Forelimb muscle (tissue), 1 donor: ENCODE measurements at places on chromosomes 1 and 21. TPM values are rescaled to one million over a fixed set of nuclear protein-coding genes. Genes with fewer than 3 reads are reported as not detected.

CRP gene
- polyA plus RNA-seq, result not detected

SYDE2 gene
- 3.7 TPM for polyA plus RNA-seq

TEDDM1 gene
- polyA plus RNA-seq, result 0.11 TPM

IVL gene
- polyA plus RNA-seq, result not detected

SWT1 gene
- 6.4 TPM for polyA plus RNA-seq

BSND gene
- 0.04 TPM for polyA plus RNA-seq

TGFB2 gene
- polyA plus RNA-seq, result 66.7 TPM

RGS13 gene
- 0.71 TPM for polyA plus RNA-seq

ISG20L2 gene
- 23.3 TPM for polyA plus RNA-seq

RXRG gene
- polyA plus RNA-seq, result 58.1 TPM

IFI16 gene
- polyA plus RNA-seq, result 28.6 TPM

PLA2G2D gene
- 0.05 TPM for polyA plus RNA-seq

GRCh38 chr1:115237023-115237422 lies 101.0 kb downstream of the NGF start:
- no peak for DNase-seq

GRCh38 chr1:42379794-42380585 lies 602 bp upstream of the RIMKLA start:
- peak; percentile 16 for DNase-seq

- DNase-seq, result no peak
Observed at GRCh38 chr1:46811053-46811452, 12.2 kb downstream of the CYP4B1 start.

GRCh38 chr1:17770983-17771382 lies 15.8 kb downstream of the ACTL8 start:
- DNase-seq, result no peak

- no peak for DNase-seq
Observed at GRCh38 chr21:38956521-38956855, 150.8 kb downstream of the ETS2 start.

DNA sequence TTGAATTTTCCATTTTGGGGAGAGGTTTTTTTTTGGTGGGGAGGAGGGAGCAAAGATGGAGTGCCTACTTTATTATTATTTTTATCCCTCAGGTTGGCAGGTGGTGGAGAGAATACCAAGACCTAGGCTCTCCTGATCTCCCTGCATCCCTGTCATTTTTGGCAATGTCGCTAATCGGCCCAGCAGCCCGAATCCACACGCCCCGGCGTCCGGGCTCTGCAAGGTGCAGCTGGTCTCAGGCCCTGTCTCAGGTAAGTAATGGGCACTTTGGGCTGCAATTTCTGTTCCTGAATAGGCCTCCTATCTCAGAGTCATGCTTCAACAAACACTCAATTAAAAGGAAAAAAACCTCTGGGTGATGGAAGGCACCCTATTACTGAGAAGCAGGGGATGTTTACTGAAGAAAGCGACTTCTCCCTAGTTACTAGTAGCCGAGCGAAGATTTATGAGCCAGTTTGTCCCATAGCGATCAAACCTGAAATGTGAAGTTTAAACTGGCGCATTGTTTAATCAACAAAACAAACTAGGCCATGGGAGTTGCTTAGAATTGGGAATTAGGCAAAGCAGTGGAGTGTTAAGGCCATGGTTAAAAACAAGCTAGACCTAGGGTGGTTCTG lies 137.8 kb downstream of the RWDD3 start:
- no peak for DNase-seq

- DNase-seq, result no peak
Observed at GRCh38 chr1:17207966-17208418, 3.1 kb downstream of the PADI1 start.

GRCh38 chr1:245475961-245476516 lies 321.3 kb downstream of the KIF26B start:
- DNase-seq, result no peak

- DNase-seq, result no peak
Observed at GRCh38 chr1:112935461-112936111, 20.4 kb downstream of the SLC16A1 start.

- DNase-seq, result no peak
Observed at GRCh38 chr1:217919683-217920388, 288.7 kb downstream of the SPATA17 start.

- DNase-seq, result no peak
Observed at GRCh38 chr1:116693759-116694480, 26.4 kb upstream of the IGSF3 start.

GRCh38 chr1:111504097-111504496 lies 664 bp upstream of the ADORA3 start:
- no peak for DNase-seq

DNA sequence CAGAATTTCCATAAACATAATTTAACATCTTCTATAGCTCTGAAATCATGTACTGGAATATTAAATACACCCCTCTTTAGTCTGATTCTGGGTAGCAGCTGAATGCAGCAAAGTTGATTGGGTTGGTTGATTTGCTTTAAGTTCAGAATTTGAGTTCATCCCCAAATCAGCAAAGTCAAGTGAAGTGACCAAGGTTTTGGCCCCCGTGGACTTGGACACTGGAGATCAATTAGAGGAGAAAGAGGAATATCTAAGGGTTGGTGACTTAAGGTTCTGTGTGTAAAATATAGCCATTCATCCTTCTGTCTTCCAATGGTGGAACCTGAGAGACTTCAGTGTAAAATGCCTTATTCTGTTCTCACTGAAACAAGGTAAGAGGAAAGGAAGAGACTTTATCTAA lies at the start of gene OR2L13:
Gene OR2L13 (plus strand): TSS at position 301 of the 400 bp plus-strand sequence. CDS start 4,192 bp downstream, outside the sequence.
- no peak for DNase-seq

GRCh38 chr21:15084668-15085067 lies 19.9 kb upstream of the NRIP1 start:
- DNase-seq, result no peak

- DNase-seq, result no peak
Observed at GRCh38 chr1:24737368-24738117, 7.7 kb upstream of the CLIC4 start.

DNA sequence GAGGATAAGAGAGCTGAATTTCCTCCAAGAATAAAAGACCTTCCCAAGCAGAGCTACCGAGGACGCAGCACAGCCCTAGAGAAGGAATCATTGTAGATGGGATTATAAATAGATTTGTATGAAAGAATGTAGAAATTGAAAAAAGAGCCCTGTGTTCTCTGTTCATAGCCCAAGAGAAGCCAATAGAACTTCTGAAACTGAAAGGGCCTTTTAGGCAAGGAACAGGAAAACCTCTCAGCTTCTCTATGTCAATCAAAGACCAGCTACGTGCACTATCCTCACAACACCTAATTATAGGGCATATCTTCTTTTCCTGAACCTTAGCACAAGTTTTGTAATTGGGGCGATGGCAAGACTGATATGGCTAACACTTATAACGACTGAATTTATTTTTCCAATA lies 192.4 kb upstream of the RNPC3 start:
- DNase-seq, result no peak

DNA sequence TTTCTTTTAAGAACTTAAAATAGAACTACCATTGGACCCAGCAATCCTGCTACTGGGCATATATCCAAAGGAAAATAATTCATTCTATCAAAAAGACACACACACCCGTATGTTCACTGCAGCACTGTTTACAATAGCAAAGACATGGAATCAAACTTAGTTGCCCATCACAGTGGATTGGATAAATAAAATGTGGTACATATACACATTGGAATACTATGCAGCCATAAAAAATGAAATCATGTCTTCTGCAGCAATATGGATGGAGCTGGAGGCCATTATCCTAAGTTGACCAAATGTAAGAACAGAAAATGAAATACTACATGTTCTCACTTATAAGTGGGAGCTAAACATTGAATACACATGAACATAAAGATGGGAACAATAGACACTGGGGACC lies 585.3 kb upstream of the USP24 start:
- DNase-seq, result no peak

DNA sequence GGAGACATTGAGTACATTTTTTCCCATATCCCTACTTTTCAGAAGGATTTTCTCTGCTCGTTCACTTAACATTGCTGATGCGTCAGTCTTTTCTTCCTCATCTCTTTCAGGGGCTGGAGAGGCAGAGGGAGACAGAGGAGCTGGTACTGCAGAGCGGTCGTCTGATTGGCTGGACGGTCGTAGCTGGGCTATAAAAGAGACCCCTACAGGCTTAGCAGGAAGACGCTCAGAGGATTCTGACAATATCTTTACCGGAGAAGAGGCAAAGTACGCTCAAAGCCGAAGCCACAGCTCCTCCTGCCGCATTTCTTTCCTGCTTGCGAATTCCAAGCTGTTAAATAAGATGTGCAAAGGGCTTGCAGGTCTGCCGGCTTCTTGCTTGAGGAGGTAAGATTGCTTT lies at the start of gene RGS4:
Gene RGS4 (plus strand): TSS at position 220 of the 400 bp plus-strand sequence. CDS start 124 bp downstream, at position 344.
- peak; percentile 17 for DNase-seq

DNA sequence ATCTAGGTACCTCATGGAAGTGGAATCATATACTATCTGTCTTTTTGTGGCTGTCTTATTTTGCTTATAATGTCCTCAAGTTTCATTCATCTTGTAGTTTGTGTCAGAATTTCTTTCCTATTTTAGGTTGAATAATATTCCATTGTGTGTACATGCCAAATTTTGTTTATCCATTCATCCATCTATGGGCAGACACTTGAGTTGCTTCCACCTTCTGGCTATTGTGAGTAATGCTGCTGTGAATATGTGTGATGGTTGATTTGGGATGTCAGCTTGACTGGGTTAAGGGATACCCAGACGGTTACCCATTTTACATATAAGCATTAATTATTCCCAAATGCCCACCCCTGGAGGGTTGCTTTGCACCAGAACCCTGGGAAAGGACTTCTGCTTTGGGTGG lies 477.5 kb downstream of the PTPRU start:
- DNase-seq, result no peak

- no peak for DNase-seq
Observed at GRCh38 chr1:24688621-24689195, 45.6 kb downstream of the SRRM1 start.

DNA sequence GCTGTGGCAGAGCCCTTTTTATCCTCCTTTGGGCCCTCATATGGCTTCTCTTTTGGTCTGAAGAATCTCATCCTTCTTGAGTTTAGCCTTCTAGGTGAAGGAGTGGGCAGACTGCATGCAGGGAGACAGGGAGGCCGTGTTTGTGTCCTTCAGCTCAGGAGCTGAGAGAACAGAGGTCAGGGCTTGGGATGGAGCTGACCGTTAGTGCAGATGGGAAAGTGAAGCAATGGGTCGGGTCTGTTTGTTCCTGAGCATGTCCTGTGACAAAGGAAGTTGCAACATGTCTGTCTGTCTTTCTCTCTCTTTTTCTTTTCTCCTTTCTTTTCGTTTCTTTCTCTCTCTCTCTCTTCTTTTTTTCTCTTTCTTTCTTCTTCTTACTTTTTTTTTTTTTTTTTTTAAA lies 14.9 kb downstream of the MAPKAPK2 start:
- no peak for DNase-seq

- DNase-seq, result peak; percentile 88
Observed at GRCh38 chr1:184621260-184621659, 133.4 kb downstream of the EDEM3 start.

DNA sequence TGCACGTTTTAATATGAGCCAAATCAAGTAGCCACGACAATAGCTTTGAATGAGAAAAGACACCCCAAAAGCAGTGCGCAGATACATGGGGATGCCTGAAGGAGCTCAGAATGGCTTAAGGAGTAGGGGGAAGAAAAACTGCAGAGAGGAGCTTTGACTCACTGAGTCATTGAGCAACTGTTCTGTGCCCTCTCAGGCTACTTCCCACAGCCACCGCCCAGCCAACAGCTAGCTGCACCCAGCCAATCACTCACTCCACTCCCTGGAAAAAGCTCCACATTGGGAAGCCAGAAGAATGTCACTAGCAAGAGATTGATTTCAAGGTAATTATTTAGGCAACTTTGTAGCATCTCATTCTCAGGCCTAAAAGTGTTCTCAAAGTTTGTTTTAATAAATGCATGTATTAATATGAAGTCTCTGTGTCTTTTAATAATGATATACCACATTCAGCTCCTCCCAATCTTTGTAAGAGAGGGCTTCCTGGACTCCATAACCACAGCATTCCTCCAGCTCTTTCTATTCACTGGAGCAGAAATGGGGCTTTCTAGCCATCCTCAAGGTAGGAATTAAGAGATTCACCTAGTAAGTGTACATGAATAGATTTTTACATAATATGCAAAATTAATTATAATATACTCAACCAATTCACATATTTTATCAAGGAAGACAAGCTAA lies 16.8 kb downstream of the DUSP10 start:
- DNase-seq, result no peak
